Sigmoid colon (tissue), 7 donors: ENCODE measurements at places on chromosomes 13 and 19. TPM values are rescaled to one million over a fixed set of nuclear protein-coding genes. Genes with fewer than 3 reads are reported as not detected.

The SLC10A2 gene
- total RNA-seq: not detected

GRCh38 chr19:20423381-20424197 is 142.0 kb downstream of the ZNF737 start:
- peak; percentile 83 for DNase-seq

GRCh38 chr19:10102787-10103236 is 334 bp upstream of the ANGPTL6 start:
- DNase-seq: no peak

DNA sequence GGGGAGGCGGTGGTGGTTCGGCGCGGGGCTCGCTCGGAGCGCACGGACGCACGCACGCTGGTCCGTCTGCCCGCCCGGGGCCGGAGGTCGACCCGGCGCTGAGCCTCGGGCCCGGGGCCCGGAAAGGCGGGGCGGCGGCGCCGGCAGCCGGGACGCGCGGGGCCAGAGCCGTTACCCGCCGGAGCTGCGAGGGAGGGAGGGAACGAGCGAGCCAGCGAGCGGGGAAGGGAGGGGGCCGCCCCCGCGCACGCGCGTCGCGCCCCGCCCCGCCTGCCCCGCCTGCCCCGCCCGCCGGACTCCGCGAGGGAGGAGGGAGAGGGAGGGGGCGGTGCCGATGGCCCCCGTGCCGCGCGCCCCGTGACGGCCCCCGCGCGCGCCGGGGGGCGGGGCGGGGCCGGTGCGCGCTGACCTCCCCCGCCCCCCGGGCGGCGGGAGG is 15.0 kb downstream of the CIC start:
- peak; percentile 94 for DNase-seq

- DNase-seq: no peak
Measured at GRCh38 chr19:40576151-40576584, 505 bp upstream of the SHKBP1 start.
